HS-27A (cell line): ENCODE measurements at places on chromosomes 2 and 18.

- no peak for DNase-seq
Observed at GRCh38 chr2:170819680-170820664, 3.3 kb downstream of the GAD1 start.

DNA sequence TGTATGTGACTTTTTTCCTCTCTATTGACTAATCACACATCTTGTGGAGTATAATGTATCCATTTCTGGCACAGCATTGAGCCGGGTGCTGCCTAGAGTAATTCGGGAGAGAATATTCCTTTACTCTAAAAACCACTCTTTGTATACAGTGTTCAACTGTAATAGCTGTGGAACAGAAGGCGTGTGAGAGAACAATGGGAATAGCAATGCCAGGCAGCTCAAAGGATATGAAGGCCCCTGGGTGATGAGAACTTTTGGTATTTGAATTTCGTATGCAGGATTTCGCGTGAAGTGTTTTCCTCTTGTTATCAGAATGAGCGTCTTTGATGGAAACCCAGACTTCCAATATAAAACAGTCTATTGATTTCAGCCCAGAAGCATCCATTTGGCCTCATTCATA lies 84.6 kb upstream of the MAP3K20 start:
- DNase-seq: no peak

- DNase-seq: no peak
Observed at GRCh38 chr2:226694586-226695284, 104.9 kb downstream of the IRS1 start.

- no peak for DNase-seq
Observed at GRCh38 chr2:204065566-204065965, 129.0 kb downstream of the ICOS start.

DNA sequence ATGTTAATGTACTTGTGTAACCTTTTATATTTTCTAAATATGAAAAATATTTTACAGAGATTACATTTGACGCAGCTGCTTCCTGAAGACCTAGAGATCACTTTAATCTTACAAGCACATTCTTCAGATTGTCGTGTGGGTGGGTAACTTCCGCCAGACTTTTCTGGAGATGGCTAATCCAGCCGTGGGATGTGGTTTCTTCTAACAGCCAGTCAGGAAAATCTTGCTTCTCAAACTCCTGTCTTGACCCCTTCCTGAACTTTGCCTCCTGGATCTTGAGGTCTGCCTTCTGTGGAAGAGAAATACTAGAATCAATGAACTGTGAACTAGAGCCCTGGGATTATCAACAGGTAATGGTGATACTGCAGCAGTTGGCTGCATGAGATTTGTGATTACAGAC lies 401.6 kb upstream of the TNP1 start:
- DNase-seq: no peak

- DNase-seq: peak; percentile 52
Observed at GRCh38 chr2:10434886-10435819, 13.0 kb downstream of the ODC1 start.
